ENCODE measurements at places on chromosomes 13 and 19.

DNA sequence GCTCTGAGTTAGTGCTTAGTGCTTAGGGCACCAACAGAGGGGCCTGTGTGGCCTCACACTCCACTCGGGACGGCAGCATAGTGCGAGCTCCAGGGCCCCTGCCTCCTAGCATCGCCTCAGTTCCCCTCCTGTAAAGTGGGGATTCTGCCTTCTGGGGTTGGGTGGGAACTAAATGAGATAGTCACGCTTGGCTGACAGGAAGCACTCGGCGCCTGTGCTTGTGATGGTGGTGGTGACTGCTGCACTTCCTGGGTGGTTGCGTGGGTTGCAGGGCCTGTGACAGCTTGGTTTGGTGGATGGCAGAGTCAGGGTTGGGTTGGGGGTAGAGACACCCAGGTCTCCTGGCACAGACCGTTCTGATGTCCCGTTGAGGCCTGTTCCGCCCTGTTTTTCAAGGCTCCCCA, 7.7 kb downstream of the PLEKHF1 start:
- DNase-seq: no peak

DNA sequence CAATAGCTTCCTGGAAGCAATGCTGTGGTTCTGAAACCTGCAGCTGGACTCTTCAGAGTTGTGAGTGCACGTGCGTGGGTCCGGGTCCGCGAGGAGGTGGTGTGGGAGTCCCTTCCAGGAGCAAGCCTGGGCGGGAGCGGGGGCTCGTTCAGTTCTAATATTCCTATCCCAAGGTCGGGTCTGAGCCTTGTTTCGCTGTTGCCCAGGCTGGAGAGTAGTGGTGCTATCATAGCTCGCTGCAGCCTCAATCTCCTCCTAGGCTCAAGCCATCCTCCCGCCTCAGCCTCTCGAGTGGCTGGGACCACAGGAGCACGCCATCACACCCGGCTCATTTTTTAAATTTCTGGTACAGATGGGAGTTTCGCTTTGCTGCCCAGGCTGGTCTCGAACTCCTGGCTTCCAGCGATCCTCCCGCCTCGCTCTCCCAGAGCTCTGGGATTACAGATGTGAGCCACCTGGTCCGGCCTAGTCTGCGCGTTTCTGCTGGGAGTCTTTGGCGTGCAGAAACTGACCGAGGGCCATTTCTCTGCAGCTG, 625 bp downstream of the ZFP82 start:
- DNase-seq: peak; percentile 21

DNA sequence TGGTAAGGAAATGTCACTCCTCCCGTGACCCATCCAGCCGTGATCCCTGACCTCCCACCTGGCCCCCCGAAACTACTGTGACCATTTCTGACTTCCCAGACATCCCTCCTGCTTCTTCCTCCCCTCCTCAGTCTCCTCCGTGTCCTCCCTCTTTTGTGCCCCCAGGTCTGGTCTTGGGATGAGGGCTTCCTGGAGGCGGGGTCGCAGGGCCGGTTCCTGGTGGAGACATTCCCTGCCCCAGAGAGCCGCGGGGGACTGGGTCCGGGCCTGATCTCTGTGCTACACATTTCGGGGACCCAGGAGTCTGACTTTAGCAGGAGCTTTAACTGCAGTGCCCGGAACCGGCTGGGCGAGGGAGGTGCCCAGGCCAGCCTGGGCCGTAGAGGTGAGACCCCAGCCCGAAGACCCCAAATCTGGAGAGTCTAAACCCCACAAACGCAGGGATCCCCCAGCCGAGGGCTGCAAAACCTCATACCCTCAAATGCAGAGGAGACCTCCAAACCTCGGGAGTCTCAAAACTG, 5.0 kb downstream of the KIRREL2 start:
- DNase-seq: no peak

- DNase-seq: peak; percentile 12
Measured at GRCh38 chr13:79258489-79258888, 147.6 kb downstream of the RBM26 start.

DNA sequence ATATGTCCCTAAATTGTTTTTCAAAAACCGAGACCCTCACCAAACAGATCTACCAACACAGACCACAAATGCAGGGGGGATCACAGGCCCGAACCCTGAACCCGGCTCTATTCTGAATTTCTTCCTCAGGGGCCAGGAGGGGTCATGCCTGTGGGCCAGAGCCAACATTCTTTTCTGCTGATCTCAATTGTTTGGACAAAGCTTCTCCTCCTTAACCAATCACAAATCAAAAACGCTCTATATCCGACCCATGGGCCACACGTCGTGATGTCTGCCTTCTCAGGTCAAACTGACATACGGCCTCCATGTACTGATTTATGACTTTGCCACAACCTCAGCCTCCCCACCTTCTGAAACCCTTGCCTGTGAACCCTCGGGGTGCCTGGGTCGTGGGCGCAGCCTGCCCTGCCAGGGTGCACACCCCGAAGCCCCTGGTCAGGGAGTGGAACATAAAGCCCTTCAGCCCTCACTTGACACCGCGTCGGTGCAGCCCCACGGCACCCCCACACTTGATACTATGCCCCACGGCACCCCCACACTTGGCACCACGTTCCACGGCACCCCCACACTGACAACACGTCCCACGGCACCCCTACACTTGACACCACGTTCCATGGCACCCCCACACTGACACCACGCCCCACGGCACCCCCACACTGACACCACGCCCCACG, 58.4 kb upstream of the C13orf46 start:
- DNase-seq: no peak

GRCh38 chr13:87676254-87677042, 5.3 kb downstream of the SLITRK5 start:
- no peak for DNase-seq

DNA sequence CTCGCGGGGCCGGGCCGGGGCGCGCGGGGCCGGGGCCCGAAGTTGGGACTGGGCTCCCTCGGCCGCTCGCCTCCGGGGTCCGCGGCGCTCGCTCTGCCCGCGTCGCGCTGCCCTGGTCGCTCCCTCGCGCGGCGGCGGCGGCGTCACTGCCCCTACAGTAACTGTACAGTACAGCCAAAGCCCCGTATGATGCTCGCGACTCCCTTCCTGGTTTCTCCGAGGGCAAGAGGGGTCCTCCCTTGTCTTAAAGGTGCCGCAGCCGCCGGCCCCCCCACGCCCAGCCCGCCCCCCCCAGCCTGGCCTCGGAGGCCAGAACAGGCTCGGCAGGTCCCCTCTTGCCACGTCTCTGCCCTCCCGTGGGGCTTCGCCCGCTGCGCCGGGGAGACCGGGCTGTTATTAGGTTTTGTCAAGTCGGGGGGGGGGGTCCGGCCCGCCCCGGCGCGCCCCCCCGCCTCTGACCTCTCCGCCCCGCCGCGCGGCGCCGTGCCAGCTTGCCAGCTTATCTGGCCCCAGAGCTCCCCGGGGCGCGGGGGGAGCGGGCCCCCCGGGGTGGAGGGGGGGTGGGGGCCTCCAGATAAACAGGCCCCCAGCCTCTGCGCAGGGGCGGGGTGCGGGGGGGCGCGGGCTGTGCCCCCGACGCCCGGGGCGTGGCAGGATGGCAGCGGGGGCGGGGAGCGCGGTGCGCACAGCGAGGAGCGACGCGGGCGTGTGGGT, at the start of gene ZBTB7A:
Gene ZBTB7A (minus strand): TSS at position 218 of the 714 bp plus-strand sequence. CDS start 11,667 bp downstream, outside the sequence.
- peak; percentile 59 for DNase-seq

GRCh38 chr13:42283574-42283973, 11.6 kb downstream of the AKAP11 start:
- no peak for DNase-seq

- DNase-seq: no peak
Measured at GRCh38 chr19:3801412-3802096, 15.4 kb upstream of the MATK start.

- no peak for DNase-seq
Measured at GRCh38 chr13:40966298-40966697, 52.8 kb downstream of the ELF1 start.

- DNase-seq: no peak
Measured at GRCh38 chr13:78979349-78979748, 320.4 kb upstream of the OBI1 start.

DNA sequence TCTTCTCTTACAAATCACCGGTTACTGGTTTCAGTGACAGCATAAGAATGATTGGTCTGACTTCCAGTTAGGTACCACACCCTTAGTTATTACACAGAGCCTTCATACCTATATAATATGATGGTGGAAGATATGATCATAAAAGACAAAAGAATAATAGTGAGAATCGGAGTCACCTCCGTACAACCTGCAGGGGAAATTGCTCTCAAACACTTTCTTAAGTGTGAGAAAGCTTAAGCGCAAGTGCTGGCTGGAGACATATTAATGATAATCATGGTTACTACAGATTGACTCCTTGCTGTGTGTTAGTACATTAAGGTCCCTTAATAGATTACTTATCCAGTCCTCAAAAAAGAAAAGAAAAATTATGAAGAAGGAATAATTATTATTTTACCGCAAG, 1.8 kb upstream of the LHFPL6 start:
- DNase-seq: peak; percentile 55

GRCh38 chr19:1125601-1126467, 22.0 kb downstream of the GPX4 start:
- DNase-seq: no peak

DNA sequence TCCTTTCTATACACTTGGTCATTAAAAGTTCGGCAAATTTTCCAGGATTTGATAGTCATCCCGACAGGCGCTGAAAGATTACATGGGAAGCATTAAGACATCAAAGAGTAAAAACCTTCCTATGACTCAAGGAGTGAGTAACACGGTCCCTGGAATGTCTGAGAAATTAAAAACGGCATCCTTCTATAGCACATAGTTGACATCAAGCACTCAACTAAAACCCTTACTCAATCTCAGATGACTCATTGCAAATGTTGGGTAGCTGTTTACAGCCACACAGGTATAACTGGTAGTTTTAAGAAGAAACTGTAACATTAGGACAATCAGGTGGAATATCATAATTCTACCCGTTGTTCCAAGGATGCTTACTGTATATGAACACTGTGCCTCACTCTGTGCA, 6.4 kb upstream of the LGALS13 start:
- DNase-seq: peak; percentile 75

DNA sequence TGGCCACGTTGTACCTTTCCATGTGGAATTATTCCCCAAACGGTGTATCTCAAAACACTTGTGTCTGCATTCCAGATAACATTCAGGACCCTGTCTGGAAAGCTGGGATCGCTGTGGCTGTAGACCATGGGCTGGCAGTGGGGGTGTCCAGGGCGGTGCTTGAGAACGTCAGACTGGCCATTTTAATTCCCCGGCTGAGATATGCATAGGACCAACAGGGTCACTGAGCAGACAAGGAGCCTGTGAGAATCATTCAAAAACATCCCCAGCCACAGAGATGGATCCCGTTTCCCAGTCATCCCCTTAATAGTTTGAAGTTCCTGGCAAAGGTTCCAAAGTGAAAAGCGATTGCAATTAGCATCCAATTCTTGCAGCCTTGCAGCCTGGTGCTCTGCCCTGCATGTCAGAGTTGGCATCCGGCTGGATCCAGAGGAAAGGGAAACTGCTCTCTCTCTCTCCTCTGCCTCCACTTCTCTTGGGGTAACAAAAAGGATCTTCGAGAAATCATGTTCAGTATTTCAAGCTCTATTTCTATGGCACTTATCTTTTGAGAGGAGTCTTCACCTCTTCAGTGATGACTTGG, 41.6 kb downstream of the IFT88 start:
- no peak for DNase-seq

DNA sequence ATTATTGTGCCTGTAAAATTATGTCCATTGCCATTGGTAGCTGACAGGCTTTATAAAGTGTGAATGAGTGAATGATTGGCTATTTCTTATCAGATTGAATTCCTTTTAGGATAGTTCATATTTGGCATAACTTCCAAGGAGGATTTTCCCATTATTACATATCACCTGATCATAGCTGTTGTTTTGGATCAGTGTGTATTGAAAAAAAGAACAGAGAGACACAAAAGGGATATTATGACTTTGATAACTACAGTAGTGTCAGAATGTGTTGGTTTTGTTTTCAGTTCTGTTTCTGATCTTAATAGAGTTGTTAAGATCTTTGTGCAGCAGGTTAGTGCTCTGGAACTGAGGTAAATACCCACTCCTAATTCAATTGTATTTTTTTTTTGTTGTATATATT, 103.8 kb downstream of the LRCH1 start:
- no peak for DNase-seq

- DNase-seq: no peak
Measured at GRCh38 chr13:107730813-107731212, 484.5 kb downstream of the LIG4 start.

DNA sequence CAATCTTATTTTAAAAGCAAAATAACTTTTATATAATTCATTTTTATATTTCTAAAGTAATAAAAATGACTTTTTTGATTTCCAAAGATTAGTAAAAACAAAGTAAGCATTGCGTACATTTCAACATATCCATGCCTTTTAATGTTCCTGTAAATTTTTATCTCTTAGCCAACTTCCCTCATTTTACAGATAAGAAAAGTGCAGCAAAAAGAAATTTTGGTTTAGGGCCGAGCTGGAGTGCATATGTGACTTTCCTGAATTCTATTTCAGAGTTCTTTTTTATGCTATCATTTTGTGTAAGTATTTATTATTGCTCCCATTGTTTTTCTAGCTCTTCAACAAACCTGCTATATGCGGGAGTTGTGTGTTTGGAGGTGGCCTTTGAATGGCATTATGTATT, 195.3 kb downstream of the NHLRC3 start:
- DNase-seq: no peak

DNA sequence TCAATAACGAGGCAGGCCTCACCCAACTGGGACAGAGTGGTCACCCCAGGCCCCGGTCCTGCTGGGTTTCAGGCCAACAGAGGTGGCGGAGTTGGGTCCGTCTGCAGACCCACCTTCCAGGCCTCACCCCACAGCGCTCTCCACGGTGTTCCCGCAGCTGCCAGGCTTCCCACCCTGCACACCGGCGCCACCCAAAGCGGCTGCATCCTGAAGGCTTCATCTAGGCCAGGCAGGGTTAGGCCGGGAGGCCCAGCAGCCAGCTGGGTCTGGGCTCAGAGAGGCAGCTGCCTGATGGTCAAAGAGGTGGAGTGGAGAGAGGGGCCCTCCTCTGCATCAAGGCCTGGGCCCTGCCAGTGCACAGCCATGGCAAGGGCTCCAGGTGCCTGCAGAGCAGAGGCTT, 44.1 kb downstream of the EPSTI1 start:
- DNase-seq: no peak

DNA sequence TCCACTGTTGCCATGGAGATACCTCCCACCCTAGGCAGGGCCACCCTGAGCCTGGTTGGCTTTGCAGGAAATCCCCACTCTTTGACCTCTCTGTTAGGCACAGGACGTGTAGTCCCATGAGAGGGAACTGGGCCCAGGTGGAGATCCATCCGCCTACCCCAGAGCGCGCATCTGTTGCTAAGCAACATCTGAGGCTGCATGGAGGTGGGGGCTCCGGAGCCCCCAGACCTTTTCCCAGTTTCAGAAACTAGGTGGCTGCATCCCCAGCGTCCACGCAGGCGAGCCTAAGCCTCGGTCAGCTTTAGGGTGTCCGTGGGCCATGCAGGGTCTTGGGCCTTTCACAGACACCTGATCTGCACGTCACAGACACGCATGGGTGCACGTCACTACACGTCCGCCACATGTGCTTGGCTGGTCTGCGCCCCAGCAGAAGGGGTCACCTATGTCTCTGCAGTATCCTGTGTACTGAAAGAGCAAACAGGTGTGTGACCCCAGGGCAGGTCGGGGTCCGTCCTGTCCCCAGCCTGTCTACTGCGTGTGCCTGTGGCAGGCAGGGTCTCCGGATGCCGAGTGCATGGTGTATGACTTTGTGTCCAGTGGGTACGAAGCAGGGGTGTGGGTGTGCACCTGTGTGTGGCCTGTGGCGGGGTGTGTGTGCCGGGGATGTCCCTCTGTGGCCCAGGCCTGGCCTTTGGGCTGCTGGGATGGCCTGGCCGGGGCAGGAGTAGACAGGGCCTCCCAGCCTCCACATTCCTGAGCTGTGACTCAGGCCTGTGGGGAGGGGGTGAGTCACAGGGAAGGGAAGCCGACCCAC, 4.1 kb upstream of the CIRBP start:
- peak; percentile 92 for DNase-seq
